ENCODE measurements at places on chromosomes 1 and 21.

GRCh38 chr21:33817663-33818451 lies 97.7 kb downstream of the ATP5PO start:
- no peak for DNase-seq

- no peak for DNase-seq
Measured at GRCh38 chr1:236618507-236618906, 14.2 kb upstream of the HEATR1 start.

DNA sequence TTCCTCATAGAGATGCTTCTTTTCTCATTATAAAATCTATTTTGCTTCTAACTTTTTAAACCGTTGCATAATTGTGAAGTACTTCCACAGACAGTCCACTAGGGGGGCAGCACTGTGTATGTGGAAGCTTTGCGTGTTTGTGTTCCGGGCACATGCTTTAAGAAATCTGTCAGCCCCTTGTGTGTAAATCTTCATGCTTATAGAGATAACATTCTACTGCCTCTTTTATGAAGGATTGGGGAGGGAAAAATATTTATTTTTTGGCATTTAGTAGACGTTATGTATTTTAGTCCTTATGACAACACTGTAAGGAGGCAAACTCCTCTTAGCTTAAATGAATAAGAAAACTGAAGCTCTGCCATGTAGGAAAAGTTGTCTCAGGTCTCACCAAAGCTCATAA lies 157.3 kb upstream of the PTGFR start:
- DNase-seq, result no peak

- no peak for DNase-seq
Measured at GRCh38 chr1:118118469-118118868, 66.6 kb downstream of the SPAG17 start.

- DNase-seq, result no peak
Measured at GRCh38 chr1:61226791-61227567, 144.6 kb downstream of the NFIA start.

DNA sequence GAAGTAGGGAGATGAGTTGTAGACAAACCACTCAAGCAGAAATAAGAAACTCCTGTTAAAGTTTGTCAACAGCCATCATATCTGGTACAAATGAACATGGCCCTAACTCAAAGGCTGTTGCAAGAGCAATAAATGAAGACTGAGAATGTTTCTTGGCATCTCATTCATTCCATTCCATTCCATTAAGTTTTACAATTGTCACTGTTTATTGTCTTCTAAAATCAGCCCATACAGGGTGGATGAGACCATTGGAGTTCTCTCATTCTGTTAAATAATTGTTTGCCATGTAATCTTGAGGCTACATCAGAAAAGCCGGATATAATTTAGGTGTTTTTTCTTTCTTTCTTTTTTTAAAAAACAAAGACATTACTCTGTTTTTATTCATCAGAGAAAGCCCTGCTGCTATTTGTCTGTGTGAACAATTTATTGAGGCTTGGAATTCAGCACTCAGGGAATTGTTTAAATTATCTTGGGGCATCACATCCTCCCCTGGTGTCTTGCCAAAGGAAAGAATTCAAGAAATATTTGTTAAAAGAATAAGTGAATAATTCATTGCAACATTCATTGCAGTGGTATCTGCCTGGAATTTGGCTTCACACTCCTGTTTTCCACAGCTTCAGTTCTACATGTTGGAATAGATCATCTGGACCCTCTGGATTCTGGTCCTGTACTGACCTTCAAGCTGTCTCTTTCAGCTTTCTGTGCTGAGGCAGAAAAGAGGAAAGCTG lies 604.5 kb downstream of the PLPP3 start:
- no peak for DNase-seq

GRCh38 chr1:226082959-226083301 lies 20.4 kb downstream of the H3-3A start:
- DNase-seq, result no peak

DNA sequence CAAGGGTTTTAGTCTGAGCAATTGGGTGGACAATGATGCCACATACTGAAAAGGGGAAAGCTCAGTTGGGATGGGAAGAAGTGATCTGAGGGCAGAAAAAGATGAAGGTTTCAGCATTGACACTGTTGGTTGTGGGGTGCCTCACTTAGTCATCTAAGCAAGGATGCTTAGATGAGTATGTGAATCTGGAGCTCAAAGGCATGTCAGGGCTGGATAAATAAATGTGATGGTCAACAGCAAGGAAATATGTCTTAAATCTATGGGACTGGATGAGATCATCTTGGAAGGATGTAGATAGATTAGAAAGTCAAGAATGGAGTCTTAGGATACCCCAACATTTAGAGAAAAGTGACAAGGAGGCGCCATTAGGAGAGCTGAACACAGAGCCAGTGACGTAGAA lies 114.6 kb downstream of the ZBTB18 start:
- no peak for DNase-seq

DNA sequence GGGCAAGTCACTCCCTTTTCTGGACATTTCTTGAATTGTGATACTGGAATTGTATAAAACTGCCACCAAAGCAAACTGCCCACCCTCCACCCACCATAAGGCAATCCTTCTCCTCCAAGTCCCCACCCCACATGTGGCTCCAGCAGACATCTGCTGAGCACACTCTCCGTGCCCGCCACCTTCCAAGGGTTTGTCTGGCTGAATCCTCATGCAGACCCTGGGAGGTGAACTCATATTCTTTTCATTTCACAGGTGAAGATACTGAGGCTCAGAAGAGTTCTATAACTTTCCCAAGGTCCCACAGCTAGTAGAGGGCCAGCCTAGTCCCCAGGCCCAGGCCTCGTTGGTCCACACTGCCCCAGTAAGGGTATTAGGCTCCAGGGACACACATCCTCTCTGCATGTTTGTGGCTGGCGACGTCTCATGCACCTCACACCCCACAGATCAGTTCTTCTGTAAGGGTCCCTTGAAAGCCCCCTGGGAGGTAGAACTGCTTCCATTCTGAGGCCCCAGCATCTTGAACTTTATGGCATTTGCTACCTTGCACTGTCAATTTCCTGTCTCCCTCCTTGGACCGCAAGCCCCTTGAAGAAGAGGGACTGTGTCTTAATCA lies 14.1 kb downstream of the CNTN2 start:
- DNase-seq, result no peak

DNA sequence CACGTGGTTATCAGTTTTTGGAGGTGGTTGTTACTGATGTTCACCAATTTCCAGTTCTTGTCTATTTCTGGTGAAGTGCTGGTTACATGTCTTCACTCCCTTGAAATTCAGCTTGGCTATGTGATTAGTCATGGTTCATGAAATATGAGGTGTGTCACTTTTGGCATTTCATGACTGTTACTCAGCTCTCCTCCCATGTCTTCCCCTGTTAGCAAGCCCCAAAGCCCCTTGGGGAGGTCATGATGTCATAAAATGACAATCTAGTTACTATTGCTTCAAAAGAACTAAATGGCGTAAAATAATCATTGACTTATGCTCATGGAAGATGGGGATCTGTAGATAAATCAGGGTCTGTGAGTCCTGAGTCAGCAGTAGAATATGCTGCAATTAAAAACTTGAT lies 425.1 kb downstream of the SETD4 start:
- DNase-seq, result no peak

GRCh38 chr1:115006191-115006590 lies 23.4 kb upstream of the TSHB start:
- no peak for DNase-seq

GRCh38 chr1:109837852-109838570 lies 72.6 kb upstream of the CSF1 start:
- no peak for DNase-seq

DNA sequence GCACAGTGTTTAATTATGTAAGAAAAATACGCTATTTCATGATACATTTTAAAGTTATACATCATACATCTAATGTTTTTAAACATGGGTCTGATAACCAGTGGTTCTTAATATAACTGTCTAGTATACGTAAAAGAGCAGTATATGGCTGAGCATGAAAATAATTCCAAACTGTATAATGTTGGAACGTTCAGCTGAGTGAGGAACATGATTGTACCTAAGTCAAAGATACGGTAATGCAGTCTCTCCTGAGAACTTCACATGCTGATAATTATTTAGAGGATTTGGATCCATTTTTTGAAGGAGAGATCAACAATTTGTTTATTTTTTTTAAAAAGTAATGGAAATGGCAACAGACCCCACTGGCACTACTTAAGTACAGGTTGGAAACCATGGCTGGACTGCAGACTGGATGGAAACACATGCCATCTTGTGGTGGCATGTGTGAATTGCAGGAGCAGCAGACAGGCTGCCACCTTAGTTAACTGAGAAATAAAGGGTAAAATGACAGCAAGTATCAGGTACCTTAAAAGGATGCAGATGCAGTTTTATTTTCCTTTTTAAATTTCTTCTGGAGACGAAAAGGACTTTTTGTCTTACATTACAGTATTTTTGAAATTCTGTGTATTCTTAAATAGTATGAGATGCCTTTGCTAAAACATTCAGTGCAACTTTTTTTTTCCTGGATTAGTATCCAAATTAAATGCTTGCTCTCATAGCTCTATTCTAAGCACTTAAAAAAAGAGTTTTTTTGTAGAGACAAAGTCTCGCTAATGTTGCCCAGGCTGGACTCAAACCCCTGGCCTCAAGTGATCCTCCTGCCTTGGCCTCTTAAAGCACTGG lies 73.8 kb downstream of the MTR start:
- DNase-seq, result peak; percentile 3

DNA sequence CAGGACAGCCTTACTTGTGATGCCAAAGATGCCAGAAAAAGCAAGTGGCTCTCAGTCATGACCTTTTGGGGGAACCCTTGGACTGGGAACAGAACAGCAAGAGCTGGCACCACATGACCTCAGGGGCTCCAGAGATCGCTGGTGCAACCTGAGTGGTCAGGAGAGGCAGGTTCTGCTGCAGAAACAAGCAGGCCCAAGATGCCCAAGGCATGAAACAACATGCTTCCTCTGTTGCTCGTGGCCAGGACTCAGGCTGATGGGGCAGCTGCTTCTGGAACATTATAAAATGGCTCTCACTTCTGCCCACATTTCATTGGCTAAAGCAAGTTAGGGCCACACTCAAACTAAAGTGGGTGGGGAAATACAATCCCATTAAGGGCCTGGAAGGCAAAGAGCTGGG lies 17.7 kb upstream of the CLSTN1 start:
- no peak for DNase-seq

DNA sequence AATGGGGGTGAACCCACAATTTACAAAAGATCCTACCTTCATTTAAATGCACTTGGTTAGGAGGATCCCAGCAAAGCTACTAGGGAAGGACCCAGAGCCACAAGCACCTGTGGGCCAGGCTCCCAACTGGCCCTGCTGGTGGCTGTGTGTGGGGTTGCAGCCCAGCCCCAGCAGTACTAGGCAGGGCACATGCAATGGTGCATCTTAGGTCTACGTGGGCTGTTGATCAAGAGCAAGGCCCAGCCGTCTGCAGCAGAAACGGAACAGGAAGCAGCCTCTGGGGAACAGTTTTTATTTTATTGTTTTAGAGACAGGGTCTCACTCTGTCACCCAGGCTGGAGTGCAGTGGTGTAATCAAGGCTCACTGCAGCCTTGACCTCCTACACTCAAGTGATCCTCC lies 134.1 kb upstream of the RAB4A start:
- no peak for DNase-seq

DNA sequence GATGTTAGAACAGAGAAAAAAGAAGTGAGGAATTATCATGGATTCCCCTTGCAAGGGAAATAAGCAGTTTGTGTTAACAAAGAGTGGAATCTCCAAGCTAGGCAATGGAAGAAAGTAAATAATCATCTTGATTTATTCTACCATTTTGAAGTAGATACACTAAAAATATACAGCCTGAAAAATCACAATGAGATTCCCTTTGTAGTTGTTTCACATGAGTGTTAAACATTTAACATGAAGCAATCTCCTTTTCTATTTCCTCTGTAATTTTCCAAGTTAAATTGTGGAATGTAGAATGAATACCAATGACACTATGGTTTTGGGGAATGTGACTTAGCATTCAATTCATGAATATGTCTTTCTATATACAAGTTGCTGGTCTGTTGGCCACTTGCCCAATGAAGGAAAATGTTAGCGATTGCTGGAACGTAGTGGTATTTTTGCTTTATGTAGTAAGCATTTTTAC lies 5.7 kb downstream of the TGFB2 start:
- DNase-seq, result no peak

- no peak for DNase-seq
Measured at GRCh38 chr1:174266991-174267612, 107.8 kb downstream of the RABGAP1L start.

- no peak for DNase-seq
Measured at GRCh38 chr1:206488466-206488865, 18.2 kb downstream of the IKBKE start.

- no peak for DNase-seq
Measured at GRCh38 chr21:36430841-36431240, 45.6 kb downstream of the CHAF1B start.

DNA sequence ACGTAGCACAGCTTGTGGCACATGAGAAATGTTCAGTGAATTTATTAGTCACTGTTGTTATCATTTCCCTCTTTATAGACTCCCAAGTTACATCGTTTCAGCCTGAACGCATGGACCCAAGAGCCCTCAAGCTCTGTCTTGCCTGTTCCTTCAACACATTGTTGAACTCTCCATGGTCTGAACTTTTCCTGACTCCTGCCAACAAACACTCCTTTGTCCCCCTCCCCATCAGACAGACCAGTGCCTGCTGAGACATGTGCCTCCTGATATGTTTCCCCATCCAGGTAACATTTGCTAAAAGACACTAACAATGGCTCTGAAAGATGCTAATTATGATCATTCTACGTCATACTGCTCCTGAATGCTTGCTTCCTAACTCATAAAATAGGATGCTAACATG lies 108.7 kb upstream of the NFIA start:
- DNase-seq, result no peak

DNA sequence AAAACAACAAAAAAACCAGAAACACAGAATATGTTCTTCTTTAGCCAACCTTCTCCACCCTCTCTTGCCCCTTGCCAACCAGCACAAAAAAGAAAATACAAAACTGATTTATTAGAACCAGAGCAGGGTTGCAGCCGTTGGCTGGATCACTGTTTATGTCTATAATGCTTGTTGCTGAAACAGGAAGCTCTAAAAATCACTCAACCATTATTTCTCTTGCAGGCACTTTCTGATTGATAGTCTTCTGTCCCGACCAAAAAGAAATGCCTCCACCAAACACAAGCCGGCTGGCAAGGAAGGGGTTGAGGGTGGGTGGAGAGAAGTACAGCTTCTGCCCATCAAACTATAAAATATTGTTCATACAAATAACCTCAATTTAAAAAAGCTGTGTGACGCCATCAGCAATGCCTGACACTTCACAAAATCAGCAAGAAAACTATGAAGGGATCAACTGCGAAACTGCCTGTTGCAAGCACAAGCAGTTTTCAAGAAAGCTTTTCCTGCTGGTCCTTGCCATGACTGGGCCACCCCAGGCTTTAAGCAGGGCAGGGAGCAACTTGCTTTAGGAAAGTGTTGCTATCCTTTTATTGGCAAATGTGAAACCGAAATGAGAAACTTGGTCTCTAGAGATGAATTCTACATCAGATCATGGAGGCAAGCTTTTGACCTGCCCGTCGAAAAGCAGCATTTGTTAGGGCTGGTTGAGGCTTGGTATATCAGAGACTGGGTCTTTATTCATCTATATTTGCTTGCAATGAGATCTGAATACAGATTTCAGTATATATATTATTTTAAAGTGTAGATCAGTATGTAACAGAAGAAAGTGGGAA lies 174.2 kb downstream of the RUNX1 start:
- DNase-seq, result peak; percentile 19
